ENCODE measurements at places on chromosomes 4 and X. TPM values are rescaled to one million over a fixed set of nuclear protein-coding genes. Genes with fewer than 3 reads are reported as not detected.

- no peaks in the 10 kb centered on the region for H3K36me3 ChIP-seq
- H3K4me1 ChIP-seq: no peaks in the 10 kb centered on the region
- H3K27ac ChIP-seq: no peak overlapping the region
- H3K4me3 ChIP-seq: no peak overlapping the region
- H3K27me3 ChIP-seq: peaks cover 4% of the 10 kb centered on the region
- DNase-seq: no peak
Observed at GRCh38 chr4:10334506-10335028, 122.7 kb downstream of the ZNF518B start.

DNA sequence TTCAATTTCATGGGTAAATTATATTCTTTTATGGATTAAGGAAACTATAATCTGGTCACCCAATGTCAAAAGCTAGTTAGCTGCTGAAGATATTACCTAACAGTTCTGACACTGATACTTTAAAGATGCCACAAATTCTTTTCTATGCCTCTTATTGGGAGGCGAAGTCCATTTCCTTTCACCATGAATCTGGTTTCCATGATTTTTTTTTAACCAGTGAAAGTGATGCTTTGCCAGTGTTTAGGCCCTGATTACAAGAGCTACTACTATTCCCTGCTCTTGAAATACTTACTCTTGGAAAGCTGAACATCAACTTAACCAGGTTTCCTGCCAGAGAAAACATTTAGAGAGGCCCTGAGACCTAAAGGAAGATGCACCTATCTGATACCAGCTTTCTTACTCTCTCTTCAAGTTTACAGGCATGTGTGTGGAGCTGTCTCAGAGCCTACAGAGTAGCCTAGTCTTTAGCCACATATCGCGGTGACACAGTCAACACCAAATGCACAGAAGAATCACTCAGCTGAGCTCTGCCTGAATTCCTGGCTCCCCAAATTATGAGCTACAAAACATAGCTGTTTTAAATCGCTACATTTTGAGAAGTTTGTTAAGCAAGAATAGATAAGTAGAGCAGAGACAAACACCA lies 1280.8 kb downstream of the PCDH7 start:
- H3K27me3 ChIP-seq: no peaks in the 10 kb centered on the region
- no peak for DNase-seq
- H3K27ac ChIP-seq: no peak overlapping the region
- H3K4me1 ChIP-seq: no peaks in the 10 kb centered on the region
- no peaks in the 10 kb centered on the region for H3K36me3 ChIP-seq

DNA sequence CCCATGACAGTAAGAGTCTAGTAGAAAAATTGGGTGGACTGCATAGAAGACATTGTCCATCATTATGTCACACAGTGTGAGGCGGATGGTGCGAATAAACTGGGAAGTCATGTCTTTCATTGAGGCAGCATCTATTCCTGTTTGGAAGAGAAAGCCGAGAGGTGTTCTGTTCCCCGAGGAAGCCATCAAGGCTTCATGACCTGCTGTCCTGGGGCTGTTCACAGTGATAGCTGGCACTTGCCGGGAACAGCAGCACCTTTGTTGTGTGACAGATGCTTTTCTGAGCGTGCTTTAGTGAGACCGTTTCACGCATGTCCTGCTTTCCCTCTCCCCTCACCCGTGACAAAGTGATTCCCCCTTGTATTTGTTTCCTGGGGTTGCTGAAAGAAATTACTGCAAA lies 20.3 kb downstream of the RGS12 start:
- H3K27me3 ChIP-seq: no peaks in the 10 kb centered on the region
- no peaks in the 10 kb centered on the region for H3K4me1 ChIP-seq
- no peaks in the 10 kb centered on the region for H3K36me3 ChIP-seq
- H3K27ac ChIP-seq: no peak overlapping the region
- no peak overlapping the region for H3K4me3 ChIP-seq
- no peak for DNase-seq

Gene ATP10D
- total RNA-seq: 8.1 TPM

Gene AKAP14
- not detected for total RNA-seq

All from activated CD4-positive, alpha-beta memory T cell treated with anti-CD3 and anti-CD28 coated beads, Interleukin-2, amount 10 ng/mL, durations not matched to agents 7 days and 5 days (primary cell).